ENCODE measurements at places on chromosomes 1 and 21.

GRCh38 chr21:15755125-15755524 is 25.3 kb downstream of the USP25 start:
- DNase-seq: no peak

- no peak for DNase-seq
Observed at GRCh38 chr21:40270047-40270446, 402.8 kb downstream of the PCP4 start.

GRCh38 chr1:164605254-164606091 is 46.5 kb downstream of the PBX1 start:
- no peak for DNase-seq

DNA sequence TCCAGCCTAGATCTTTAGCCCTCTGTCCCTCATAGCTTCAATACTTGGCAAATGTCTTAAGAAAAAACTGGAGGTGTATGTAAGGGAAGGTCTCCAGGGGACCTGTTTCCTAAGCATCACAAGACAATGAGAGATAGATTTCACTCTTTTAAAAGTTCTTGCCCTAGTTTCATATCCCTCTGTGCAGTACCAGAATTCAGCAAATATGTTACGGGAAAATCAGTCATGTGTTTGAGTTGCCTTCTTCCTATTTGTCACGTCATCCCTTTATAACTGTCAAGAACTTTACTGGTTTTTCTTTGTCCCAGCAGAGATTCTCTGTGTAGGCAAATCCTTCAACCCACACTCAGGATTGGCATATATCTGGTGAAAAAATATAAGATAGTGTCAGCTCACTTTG is 32.3 kb downstream of the DNASE2B start:
- DNase-seq: no peak

DNA sequence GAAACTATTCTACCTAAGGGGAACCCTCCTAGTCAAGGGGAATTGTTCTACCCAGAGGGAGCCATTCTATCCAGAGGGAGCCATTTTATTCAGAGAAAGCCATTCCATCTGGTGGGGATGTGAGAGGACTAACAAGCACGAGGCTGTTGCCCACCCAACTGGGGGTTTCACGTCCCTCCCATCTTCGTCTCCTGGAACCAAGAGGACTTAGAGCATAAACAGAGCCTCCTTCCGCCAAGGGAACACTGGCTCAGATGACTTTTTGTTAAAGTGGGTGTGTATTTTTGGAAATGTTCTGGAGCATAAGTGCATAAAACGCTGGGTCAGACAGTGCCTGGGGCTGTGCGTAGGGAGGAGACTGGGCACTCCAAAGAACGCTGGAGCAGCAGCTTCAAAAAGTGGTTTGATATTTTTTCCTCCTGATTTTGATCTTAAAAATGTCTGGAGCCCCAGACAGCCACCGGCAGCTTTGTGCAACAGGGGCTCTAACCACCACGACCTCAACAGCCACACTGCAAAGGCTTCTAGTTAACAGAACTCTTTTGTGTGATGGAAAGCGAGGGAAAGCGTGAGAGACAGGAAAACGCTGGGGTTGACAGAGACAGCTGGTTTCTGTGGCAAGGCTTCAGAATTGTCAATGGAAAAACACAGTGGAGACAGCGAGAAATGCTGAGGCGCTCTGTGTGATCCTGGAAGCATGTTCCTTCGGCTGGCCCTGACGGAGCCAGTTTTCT is 363.6 kb upstream of the CAMK1G start:
- DNase-seq: no peak

- no peak for DNase-seq
Observed at GRCh38 chr1:80054129-80054528, 1047.6 kb upstream of the ADGRL4 start.

DNA sequence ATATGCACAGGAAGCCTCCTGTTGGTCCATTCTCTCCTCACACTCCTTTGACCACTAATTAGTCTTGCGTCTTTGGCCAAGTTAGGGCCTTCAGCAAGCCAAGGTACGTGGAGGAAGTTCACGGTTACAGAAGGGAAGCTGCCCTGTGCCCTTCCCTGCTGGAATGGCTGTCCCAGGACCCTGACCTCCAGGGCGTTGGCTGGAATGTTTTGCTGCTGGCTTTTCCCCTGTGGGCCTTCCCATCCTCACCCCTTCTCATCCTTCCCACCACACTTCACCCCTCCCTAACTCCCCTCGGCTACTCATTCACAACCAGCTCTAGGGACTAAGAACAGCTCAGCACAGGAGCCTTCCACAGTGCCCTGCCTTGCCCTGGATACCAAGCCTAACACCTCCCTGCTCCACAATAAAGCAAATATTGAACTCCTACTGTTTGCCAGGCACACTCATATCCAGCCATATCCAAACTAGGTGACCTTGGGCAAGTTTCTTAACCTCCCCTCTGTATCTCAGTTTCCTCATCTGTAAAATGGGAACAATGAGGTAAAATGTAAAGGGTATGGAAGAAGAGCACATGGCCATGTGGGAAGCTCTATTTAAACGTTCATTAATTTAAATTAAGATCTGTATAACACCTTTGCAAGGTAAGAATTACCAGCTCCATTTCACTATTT is 8.8 kb upstream of the CDCP2 start:
- DNase-seq: no peak

DNA sequence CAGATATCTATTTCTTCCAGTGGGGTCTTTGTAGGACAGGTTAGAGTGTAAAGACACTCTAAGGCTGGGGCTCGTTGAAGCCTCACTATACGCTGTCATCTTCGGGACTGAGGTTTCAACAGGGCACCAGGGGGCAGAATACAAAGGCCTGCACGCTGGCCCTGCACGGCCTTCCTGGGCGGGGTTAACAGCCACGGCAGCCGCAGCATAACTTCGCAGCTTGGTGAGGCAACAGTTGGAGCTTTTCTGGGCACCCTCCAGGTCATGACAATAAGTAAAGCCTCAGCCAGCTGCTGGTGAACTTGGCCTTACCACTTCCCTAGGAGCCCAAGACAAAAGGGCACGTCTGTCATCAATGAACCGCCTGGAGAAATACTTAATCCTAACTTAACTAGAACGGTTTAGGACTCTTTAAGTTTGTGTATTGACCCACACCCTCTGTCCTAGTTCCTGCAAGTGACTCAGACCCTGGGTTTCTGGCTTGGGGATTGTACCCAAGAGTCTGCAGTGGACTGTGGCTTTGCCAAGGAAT is 2.3 kb upstream of the RUNX1 start:
- peak; percentile 69 for DNase-seq

- no peak for DNase-seq
Observed at GRCh38 chr1:241292973-241293372, 64.0 kb downstream of the RGS7 start.

Data from activated CD4-positive, CD25-positive, alpha-beta regulatory T cell (primary cell).